ENCODE measurements at places on chromosomes 6 and 20.

DNA sequence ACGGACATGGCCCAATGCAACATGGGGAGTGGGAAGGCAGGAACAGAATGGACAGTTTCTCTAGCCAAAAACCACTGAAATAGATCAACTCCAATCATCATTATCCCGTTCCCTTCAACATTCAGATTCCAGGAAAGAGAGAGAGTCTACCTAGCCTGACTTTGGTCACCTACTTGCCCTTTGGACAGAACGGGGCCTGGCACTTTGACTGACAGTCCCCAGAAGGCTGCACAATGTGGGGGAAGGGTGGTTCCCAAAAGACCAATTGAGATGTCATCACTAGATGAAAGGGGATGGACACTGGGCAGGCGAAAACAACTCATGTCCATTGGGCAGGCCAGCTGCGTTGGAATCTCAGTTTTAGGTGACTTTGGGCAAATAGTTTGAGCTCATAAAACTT, 15.0 kb upstream of the KIF16B start:
- DNase-seq = no peak

DNA sequence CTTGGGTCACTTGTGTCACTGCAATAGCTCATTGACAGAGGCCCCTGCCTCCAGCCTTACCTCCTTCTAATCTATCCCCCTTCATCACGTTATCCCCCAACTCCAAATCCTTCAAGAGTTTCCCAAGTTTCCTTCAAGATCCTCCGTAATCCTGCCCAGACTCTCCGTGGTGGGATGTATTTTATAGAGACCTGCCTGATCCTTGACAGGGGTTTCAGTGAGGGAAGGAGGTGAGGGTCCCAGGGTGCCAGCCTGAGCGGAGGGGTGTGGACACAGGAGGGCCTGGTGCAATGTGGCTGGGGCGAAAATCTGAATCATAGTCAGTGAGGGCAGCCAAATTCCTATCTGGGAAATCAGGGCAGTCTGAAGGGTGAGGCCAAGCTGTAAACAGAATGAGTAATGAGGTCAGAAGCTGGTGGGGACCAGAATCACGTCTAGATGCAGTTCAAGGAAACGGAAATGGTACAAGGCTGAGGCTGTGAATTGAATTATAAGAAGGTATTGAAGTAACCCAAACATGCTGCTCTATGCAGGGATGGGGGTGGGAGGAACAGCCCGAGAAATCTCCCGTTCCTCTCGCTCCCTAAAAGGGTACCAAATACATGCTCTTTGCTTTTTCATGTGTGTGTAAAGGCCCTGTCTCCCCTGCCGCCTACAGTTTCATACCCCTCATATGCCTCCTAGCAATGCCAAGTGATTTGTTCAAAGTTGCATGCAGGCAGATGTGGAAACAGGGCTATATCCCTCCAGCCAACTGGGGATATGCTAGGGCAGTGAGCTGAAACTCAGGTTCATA, 35.4 kb upstream of the PIM1 start:
- DNase-seq = no peak

- no peak for DNase-seq
Measured at GRCh38 chr6:14739827-14740226, 506.0 kb upstream of the JARID2 start.

DNA sequence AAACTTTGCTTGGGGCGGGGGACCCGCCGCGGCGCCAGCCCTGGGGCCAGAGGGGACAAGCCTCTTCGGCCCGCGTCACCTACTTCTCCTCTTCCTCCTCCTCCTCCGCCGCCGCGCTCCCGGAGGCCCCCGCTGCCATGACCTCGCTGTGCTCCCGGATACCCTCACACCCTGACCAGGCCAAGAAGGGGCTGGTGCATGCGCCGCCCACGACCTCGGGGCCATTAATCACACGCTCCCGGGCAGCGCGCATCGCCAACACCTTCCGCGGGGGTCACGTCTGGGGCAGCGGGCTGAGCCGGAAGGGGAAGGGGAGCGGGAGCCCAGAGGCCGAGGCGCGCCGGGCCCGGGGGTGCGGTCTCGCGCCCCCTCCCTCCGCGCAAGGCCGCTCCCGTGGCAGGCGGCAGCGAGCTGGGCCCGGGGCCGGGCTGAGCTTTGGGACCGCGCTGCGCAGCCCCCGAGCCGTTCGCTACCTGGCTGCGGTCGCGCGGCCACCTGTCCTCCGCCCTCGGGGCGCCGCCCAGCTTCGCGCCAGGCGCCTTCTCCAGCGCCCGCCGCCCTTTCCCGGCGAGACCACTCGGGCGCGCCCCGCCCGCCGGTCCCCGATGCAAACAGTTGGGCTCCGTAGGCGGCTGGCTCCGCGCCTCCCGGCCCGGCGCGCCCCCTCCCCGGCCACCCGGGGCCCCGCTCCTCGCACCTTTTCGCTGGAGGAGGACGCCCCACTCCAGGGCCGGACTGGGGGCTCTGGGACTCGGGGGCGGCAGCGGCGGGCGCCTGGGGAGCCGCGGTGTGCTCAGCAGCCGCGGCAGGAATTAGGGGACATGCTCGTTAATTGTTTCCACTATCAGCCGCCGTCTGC, 575 bp upstream of the CNR1 start:
- no peak for DNase-seq

GRCh38 chr6:125747589-125748405, 1.6 kb upstream of the HEY2 start:
- DNase-seq = no peak

DNA sequence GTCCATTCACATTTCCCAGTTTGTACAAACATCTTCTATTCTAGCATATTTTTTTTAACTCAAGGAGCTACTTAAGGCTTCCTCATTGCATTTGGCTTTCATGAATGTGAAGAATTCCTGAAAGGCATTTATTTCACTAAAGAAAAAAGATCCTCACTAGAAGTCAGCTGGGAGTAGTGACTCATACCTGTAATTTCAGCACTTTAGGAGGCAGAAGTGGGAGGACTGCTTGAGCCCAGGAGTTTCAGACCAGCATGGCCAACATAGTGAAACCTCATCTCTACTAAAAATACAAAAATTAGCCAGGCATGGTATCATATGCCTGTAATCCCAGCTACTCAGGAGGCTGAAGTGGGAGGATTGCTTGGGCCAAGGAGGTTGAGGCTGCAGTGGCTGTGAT, 30.9 kb upstream of the XRN2 start:
- no peak for DNase-seq

GRCh38 chr6:74319292-74319691, 623.3 kb downstream of the CD109 start:
- DNase-seq = no peak

GRCh38 chr20:44862286-44862685, 23.2 kb upstream of the YWHAB start:
- no peak for DNase-seq

DNA sequence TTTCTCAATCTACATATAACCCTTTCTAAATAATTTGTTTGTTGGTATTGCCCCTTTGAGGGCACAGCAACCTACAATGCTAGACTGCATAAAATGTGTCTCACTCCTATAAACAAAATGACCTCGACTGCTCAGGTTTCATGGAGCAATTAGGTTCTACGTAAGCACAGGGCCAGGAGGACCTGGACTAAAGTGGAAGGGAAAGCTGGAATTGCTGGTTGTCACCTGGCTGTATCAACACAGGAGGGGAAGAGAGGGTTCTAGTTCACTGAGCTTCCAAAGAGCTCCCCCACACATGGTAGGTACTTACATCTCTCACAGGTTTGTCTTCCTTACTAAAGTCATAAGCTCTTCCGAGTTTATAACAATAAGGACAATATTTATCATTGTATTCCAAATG, 51.0 kb downstream of the NCOA6 start:
- no peak for DNase-seq

DNA sequence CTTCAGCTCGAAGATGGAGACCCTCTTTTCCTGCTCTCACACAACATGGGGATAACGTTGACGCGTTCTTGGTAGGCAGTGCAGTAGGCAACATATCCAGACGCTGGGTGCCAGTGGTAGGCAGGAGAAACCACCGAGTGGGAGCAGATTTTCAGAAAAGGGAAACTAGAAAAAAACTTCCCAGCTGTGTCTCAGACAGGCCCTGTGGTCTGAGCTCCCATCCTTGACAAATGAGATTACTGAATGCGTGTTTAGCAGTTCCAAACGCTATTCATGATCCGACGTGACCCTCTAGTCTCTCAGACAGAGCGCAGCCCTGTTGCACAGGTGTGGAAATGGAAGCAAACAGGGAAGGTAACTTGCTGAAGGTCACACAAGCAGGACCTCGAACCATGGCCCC, 83.9 kb upstream of the DUSP22 start:
- no peak for DNase-seq

DNA sequence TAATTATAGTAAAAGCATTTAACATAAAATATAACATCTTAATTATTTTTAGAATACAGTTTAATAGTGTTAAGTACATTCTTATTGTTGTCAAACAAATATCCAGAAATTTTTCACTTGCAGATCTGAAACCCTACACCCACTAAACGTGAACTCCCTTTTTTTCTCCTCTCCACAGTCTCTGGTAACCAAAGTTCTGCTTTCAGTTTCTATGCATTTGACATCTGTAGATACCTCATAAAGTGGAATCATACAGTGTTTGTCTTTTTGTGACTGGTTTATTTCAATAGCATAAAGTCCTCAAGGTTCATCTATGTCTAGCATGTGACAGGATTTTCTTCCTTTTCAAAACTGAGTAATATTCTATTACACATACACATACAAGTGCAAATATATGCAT, 286.3 kb downstream of the BTBD3 start:
- no peak for DNase-seq

DNA sequence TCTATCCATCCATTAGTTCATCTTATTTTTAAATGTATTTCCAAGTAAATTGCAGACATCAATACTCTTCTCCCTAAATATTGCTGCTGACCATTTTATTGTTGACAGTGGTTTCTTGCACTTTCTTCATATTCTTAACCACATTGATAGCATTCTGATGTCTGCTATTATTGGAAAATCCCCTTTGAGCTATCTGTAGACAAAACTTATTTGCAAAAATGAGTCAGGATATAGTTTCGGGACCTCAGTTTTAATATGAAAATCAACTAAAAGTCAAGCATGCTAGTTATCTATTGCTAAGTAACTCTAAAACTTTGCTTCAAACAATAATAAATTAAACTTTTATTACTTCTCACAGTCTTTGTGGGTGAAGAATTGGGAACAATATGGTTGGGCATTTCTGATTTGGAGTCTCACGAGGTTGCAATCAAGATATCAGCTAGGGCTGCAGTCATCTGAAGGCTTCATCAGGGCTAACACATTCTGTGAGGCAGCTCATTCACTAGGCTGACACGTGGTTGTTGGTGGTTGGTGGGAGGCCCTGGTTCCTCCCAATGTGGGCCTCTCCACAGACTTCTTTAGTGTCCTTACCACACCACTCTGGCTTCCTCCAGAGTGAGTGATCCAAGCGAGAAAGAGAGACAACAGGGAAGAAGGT, 32.7 kb downstream of the CD109 start:
- DNase-seq = peak; percentile 16

DNA sequence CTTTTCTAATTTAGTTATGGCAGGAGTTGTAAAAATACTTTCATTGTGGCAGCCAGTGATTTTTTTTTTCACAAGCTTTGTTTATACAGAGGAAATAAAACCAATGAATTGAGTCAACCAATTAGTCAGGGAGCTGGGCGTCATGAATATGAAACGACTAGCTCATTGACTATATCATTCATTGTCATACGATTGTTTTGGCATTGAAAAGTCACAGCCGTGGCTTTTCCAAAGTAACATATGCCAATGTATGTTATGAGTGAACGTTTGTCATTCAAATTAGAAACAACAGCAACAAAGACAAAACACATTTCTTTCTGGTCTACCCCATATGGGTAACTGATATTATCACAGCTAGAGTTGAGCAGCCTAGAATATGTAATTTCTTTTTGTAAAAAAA, 810.6 kb downstream of the EPHA7 start:
- no peak for DNase-seq

DNA sequence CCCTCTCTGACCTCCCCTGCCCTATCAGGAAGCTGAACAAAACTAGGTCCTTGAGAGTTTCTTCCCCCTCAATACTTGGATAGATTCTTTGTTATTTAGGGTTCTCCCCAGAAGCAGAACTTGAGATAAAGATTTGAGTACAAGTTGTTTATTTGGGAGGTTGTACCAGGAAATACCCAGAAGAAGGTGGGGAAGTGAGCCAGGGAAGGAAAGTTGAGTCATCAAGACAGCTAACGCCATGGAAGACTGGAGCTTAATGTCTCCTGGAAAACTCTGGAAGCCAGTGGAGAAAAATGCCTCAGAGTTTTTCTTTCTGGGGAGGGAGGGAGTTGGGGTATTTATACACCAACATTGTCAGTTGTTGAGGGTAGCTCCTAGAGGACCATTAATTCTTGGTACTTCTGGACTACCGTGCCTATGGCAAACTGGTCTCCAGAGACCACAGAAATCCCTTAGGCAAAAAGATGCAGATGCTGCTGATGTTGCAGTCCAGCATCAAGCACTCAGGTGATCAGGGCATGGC, 102.6 kb upstream of the ZFP64 start:
- no peak for DNase-seq

- DNase-seq = no peak
Measured at GRCh38 chr6:119312875-119313338, 36.7 kb downstream of the MAN1A1 start.

DNA sequence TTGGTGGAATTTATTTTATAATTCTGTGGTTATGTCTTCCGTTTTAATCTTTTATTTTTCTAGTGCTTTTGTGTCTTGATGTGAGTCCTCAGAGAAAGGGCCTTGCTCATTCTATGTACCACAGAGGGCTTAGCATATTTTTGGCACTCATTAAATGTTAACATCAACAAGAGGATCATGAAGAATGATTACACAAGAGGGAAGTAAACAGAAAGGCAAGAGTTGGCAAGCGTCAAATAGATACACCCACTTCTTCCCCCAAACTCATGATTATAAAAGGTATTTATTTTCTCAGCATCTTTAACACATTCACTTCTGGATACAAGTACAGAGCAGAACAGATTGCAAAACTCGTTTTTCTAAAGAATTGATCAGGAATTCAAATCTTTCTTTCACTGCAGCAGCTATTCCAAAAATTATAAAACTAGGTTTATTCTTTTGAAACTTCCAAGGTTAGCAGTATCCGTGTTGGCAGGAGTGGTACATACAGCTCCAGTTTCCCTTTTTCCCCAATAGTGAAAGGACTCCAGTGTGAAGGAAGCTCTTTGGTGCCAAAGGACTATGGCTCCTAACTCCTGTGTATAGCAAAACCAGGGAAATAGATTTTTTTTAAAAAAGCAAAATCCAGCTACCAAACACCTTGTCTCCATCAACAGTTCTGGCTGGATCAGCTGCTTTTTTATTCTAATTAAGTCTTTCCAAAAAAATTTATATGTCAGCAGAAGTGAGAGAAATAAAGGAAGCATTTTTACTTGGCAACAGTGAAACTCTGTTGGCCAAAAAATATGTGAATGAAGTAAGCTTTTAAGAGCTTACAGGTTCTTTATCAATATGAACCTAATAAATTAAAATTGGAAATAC, 221.9 kb downstream of the ADGRG6 start:
- DNase-seq = no peak

GRCh38 chr6:7110092-7110792, 2.5 kb downstream of the RREB1 start:
- DNase-seq = no peak

- no peak for DNase-seq
Measured at GRCh38 chr6:106629859-106630163, 433 bp downstream of the QRSL1 start.

Data from stimulated activated CD8-positive, alpha-beta memory T cell treated with anti-CD3 and anti-CD28 coated beads, Interleukin-7, amount 100 ng/mL, for 24 hours (primary cell).